ENCODE measurements at places on chromosomes 1 and 21.

DNA sequence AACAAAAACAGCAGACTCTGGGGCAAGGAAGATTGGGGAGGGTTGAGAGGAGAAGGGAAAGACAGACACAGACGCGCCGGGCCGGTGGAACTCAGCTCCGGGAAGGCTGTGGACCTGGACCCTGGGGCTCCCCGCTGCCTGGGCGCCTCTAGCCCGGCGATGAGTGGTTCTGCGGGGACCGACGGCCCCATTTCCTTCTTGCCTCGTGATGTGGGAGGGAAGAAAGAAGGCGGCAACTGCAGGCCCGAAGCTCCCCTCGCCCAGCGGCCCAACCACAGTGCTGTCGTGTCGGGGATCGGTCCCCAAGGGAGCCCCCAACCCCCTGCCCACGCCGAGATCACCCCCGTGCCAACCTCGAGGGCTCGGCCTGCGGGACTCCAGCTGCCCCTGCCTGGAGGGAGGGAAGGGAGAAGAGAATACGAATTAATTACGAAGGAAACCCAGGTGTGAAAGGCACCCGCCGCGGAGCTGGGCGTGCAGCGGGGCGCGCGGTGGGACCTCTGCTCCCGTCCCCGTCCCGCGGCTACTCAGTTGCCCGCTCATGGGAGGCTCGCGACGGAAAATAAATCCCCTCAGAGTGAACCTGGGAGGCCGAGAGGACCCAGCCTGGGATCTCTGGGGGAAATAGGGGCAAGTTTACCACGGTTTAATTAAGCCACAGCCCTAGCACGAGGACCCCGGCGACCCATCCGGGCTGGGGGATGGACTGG is 7.4 kb downstream of the FOXD3 start:
- no peak for DNase-seq

DNA sequence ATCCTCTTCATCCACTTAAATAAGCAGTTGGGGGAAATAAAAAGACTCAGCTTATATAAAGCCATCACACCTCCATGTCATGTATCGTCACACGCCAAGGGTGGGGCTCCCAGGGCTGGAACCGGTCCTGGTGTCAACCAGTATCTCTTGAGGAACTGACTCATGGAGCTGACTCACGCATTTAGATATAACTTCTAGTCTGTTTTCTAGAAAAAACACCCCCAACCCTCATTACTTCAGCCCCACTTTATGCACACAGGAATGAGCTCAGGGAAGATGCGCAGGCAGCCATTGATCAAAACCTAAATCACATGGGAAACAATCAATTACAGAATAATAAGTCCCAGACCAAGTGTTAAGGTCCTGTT is 6.9 kb upstream of the IL22RA1 start:
- DNase-seq: peak; percentile 44

DNA sequence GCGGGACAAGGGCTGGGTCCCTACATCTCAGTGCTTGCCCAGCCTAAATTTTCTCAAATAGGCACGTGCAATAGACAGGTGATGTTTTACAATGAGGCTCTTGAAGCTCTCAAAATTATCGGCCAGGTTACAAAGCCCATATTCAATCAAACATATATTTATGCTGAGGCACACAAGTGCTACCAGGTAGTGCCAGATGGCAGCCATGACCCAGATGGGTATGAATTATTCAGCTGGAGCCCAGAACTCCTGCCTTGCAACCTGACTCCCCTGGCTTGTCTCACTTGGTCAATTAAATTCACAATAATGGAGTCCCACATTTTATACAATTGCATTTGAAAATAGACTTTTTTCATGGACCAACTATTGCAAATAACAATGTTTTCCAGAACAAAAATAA is 12.3 kb upstream of the ADAM30 start:
- DNase-seq: no peak

DNA sequence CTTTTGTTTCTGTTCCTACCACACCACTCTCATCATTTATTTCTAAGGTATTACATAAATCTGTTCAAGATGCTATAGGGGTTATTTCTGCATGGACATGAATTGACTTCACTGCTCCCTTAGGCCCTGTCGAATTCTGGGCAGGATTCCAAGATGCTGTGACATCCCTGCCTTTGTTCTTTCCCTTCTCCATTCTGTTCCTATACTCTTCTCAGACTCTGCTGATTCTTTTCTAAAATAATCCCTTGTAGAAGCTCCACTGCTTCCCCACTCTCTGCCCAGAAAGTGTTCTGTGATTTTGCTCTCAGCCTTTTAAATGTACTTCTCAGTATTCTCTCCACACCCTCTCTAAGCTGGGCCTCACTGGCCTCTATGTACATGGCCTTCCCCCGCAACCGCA is 99.2 kb downstream of the PHTF1 start:
- no peak for DNase-seq

- DNase-seq: peak; percentile 67
These were observed 31.1 kb upstream of the MTF1 start for GRCh38 chr1:37890378-37891014.

- DNase-seq: no peak
These were observed 279.0 kb downstream of the RRAGC start for GRCh38 chr1:38580594-38580993.

DNA sequence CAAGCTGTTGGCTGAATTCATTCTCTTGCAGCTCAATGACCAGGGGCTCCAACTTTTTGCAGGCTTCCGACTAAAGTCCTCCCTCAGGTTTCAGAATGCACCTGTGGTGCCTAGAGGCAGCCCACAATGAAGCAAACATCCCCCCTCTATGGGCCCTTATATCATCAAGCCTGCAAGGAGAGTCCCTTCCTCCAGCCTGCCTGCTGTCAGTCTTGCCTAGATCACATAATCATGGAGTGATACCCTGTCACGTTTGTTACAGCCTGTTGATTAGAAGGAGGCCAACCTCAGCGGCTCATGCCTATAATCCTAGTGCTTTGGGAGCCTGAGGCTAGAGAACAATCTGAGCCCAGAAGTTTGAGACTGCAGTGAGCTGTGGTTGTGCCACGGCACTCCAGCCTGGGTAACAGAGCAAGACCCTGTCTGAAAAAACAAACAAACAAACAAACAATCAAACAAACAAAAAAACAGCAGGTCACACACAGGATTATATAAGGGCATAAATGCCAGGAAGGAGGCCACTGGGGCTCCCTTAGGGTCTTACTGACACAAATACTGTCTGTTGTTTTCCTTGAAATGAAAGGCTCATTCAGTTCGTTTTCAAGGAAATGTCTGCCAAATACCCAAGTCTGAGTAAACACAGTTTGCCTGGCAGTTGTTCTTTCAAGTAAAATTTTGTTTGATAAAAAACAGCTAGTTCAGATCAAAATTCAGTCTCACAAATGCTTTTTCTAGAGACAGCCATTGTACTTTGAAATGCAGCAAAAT is 4.7 kb upstream of the SPRR3 start:
- no peak for DNase-seq

DNA sequence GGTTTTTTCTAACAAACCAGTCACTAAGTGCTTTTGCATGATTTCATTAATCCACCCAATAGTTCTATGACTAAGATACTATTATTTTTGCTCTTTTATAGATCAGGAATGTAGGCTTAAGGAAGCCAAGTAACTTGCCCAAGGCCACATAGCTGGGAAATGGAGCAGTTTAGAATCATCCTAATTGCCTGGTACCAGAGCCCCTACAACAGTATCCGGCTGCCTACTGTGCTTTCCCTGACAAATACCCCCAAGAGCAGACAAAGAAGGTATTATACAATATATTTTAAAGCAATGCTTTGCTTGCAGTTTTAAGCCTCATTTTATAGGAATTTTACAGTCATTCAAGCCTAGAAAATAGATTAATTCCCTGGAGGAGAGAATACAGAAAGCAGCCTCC is 45.5 kb upstream of the RASAL2 start:
- DNase-seq: no peak

GRCh38 chr21:38354746-38355145 is 98.0 kb downstream of the KCNJ15 start:
- no peak for DNase-seq

- DNase-seq: no peak
These were observed 30.1 kb downstream of the SLC66A1 start for GRCh38 chr1:19342062-19342750.

- DNase-seq: no peak
These were observed 30.7 kb downstream of the CENPF start for GRCh38 chr1:214633686-214634085.

DNA sequence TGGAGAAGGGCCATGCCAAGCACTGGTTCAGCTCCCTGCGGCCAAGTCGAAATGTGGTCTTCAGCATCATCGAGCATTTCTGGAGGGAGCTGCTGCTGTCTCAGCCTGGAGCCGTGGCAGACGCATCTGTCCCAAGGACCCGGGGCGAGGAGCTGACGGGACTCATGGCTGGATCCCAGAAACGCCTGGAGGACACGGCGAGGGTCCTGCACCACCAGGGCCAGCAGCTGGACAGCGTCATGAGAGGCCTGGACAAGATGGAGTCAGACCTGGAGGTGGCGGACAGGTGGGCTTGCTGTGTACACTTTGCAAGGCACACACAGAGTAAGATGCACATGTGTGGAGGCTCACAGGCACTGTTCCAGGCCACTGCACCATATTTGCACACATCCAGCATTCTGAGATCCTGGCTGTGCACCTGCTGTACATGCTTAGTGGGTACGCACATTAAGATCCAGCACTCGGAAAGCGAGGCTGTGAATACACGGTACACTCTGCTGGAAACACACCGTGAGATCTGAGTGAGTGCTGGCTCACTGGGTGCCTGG is 12.8 kb downstream of the SNAP47 start:
- no peak for DNase-seq

GRCh38 chr1:42914092-42914627 is 44.5 kb downstream of the SLC2A1 start:
- DNase-seq: no peak

DNA sequence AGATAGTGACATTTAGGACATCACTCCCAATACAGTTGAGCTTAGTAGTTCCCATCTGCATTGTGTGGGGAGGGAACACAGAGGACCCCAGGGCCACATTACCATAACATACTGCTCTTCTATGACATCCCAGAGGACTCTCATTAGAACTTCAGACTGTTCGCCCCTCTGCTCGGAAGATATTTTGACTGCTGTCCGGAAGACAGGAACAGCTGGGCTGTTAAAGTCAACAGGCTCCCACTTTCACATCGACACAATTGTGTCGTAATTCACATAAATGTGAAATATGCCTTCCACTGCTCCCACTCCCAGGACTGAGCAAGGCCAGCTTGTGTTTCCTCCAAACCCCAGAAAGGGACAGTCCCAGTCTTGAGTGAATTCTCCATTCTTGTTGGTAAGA is 158.4 kb downstream of the SEC16B start:
- DNase-seq: no peak

- DNase-seq: no peak
These were observed 102.5 kb downstream of the GPR52 start for GRCh38 chr1:174550296-174550695.

- DNase-seq: no peak
These were observed 29.5 kb downstream of the SYT2 start for GRCh38 chr1:202680586-202681352.

- no peak for DNase-seq
These were observed 26.2 kb downstream of the OR10J5 start for GRCh38 chr1:159509440-159510228.

- no peak for DNase-seq
These were observed 2.5 kb upstream of the SLC6A9 start for GRCh38 chr1:44033756-44034155.

DNA sequence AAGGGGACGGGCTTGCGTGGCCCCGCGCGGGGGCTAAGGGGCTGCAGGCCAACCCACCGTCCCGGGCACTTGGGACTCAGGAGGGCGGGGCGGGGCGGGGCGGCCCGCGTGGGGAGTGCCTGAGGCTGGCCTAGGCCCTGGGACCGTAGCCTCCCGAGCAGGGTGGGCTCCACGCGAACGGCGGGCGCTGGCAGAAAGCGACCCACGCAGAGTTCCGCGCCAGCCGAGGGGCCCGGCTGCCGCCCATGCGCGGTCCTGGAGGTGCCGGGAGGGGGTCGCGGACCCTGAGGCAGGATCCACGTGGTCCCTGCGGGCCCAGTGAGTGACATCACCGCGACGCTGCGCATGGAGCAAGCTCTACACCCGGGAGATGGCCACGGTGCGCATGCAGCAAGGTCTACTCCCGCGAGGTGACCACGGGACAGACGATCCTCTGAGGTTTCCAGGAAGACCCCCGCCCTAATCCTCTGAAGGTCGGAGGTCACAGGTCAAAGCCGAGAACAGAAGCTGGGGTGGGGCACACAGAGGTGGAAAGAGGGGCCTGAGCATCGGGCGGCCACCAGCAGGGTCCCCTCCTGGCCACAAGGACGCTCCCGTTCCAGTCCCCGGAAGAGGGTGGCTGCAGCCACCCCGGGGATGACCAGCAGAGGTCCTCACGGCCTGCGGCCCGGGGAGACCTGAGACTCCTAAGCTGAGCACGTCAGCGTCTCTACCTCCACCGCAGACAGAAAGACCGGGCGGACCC is 13.5 kb upstream of the SLC19A1 start:
- DNase-seq: peak; percentile 94

DNA sequence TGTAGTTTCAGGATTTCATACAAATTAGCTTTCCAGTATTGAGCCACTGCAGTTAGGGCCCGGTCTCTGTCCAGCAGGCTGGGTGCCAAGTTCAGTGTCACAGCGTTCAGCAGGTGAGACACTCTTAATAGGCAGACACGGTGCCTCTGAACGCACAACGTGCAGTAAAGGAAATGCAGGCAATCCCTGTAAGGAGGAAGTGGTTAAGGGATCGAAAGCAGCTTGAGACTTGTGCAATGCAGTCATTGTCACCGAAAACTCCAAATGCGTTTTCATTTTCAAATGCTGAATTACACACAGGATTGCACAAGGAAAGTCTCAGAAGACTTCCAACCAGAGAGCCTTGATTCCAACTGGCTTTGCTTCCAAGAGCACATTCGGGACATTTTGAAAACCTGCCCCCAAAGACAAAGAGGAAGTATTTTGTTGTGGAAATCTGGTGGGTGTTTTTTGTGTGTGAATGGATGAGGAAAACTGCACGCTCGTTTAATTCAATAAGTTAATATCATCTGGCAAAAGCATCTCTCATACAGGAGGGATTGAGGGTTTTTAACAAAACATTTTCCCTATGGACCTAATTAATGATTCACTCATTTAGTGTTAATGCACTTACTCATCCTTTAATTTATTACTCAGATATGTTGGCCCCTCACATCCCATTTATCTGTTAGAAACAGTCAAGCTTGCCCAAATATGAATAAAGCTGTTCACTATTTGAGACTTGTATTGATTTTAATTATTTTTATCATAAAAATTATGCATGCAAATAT is 61.6 kb downstream of the PTGS2 start:
- peak; percentile 88 for DNase-seq

DNA sequence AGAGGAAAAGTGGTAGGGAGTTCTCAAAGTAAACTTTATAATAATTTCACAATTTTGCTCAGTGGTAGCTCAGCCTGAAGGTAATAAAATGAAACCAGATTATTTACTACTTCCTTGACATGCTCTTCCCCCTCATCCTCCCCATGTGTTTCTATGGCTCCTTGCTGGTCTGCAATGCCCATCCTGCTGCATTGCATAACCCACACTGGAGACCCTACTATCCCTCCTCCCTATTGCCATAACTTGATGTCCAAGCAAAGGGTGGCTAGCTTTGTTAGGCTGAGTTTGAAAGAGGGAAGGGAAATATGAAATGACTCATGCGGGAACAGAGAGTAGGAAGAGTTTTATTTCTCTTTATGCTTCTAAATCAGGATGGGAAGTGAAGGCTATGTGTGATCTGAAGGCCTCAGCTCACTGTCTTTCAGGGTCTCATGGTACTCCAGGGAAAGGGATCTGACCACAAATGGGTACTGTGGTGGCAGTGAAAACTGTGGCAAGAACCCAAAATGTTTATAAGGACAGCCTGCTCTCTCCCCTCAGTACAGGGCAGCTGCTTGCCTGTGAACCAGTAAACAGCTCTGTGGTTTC is 36.4 kb upstream of the HSD17B7 start:
- peak; percentile 42 for DNase-seq

GRCh38 chr1:11874624-11875023 is 15.9 kb upstream of the NPPB start:
- DNase-seq: no peak

- peak; percentile 89 for DNase-seq
These were observed at the start of gene INPP5B for GRCh38 chr1:37946703-37947360. Gene INPP5B (minus strand): TSS chr1:37947053. CDS start chr1:37946308, 745 bp downstream.

Measured in NB4 (cell line).